ENCODE measurements at places on chromosomes 2 and 18. TPM values are rescaled to one million over a fixed set of nuclear protein-coding genes. Genes with fewer than 3 reads are reported as not detected.

The ERBB4 gene
- total RNA-seq: not detected

The HTR2B gene
- total RNA-seq: not detected

The FAM110C gene
- total RNA-seq: not detected

The STRN gene
- 29.1 TPM for total RNA-seq

The ZAP70 gene
- total RNA-seq: 0.98 TPM

The NCK2 gene
- 25.8 TPM for total RNA-seq

The POU3F3 gene
- total RNA-seq: not detected

The ANKRD62 gene
- total RNA-seq: 0.44 TPM

The NFE2L2 gene
- total RNA-seq: 64.8 TPM

The ERICH2 gene
- 1.3 TPM for total RNA-seq

The CBLN2 gene
- total RNA-seq: not detected

Data from K562 (cell line).